ENCODE measurements at places on chromosomes 7 and 10.

- DNase-seq = no peak
These were observed 623 bp downstream of the HOXA4 start for GRCh38 chr7:27129729-27130539.

- DNase-seq = peak; percentile 79
These were observed 170.2 kb downstream of the FAM107B start for GRCh38 chr10:14604181-14605142.

- no peak for DNase-seq
These were observed 181.6 kb downstream of the EVX1 start for GRCh38 chr7:27424231-27424630.

- DNase-seq = no peak
These were observed 8.9 kb upstream of the MAGI2 start for GRCh38 chr7:79462390-79462789.

GRCh38 chr7:15600298-15600697 is 38.5 kb upstream of the AGMO start:
- DNase-seq = no peak

DNA sequence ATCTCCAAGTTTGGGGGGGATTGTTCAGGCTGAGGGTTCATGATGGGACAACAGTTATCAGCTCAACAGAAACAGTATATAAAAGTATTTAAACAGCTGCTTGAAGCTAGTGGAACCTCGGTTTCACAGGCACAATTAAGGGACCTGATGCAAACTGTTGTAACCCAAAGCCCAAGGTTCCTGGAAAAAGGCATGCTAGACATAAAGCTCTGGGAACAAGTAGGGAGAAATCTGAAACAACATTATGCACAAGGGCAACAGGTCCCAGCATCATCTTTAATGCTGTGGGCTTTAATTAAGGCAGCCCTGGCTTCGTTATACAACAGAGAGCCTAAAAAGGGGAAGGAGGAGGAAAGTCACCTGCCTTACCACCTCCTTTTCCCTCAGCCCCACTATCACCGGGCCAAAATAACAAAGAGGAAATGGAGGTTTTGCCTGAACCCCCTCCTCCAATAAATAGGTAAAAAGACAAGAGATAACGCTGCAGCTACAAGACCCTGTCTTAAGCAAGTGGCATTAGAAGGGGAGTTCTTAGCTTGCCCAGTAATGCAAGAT is 83.2 kb upstream of the GPR22 start:
- DNase-seq = no peak

- no peak for DNase-seq
These were observed 586.4 kb upstream of the SEMA3D start for GRCh38 chr7:85773116-85773728.

DNA sequence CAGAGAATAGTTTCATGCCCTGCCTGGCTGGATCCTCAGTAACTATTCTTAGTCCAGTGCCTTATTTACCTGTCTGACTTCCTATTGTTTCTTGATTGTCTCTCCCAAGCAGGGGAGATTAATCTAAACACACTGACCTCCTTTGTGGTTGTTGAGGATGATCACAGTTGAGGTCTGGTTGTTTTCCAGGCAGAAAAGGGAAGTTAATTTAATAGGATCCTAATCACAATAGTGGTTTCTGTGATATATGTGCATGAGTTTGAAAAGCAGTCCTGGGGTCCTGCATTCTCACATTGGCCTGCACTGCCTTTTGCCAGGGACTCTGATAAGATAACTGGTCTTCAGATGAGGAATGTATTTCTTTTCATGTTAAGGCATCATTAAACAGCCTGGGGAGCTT is 130.1 kb downstream of the SND1 start:
- no peak for DNase-seq

DNA sequence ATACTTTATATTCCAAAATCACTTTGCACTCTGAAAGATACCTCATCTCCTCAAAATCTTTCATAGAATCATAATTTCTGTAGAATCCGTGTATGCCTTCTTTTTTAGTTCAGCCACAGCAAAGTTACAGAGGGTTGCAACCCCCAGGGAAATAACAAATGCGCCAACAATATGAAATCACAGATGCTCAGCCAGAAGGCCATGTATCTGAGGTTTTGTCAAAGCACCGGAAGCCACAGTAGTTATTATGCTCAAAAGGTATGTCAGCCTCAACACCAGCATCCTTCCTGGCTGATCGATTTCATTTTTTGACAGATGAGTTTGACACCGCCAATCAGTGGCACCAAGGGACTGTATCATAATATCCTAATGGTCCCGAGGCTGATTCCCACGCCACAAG is 204.1 kb downstream of the KCNMA1 start:
- no peak for DNase-seq
